ENCODE measurements at places on chromosomes 13 and 19.
A peak's percentile ranks its signal among the peaks of the same experiment; 100 is the strongest.

GRCh38 chr13:109652531-109652930 lies 133.9 kb downstream of the IRS2 start:
- no peak for DNase-seq

DNA sequence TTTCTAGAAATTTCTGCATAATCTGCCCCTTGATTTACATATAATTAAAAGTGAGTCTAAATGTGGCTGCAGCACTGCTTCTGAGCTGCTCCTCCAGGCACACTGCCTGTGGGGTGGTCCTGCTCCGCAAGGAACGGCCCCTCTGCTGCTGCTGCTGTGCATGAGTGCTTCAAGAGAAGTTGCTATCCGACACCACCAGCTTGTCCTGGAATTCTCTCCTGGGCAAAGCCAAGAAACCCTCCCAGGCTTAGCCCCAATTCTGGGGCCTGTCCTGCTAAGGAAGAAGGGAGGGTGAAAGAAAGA lies 7.5 kb upstream of the PDCD5 start:
- DNase-seq: no peak

- DNase-seq: no peak
Observed at GRCh38 chr13:31328549-31329235, 128.9 kb downstream of the B3GLCT start.

DNA sequence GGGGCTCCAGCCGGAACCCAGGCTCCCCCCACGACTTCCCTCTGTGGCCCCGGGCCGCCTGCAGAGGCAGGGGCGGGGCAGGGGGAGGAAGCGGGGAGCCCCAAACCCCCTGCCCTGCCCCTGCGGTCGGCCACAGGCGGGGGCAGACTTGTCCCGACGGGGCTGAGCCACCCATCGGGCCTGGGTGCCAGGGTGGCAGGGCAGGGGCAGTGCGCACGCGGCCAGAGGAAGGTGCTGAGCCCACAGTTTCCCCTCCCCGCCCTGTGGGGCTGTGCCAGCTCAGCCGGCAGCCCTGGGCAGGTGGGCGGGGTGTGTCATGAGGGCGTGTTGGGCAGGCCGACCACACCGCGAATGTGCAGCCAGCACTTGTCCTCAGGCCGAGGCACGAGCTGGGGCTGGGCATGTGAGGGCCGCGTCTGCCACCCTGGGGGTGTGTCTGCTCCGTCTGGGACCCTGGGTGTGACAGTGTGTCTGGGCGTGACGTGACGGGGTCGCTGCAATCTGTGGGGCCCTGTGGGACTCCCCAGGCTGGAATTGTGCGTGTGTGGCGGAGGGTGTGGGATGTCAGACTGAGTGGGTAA lies 17.7 kb downstream of the CCDC97 start:
- peak; percentile 94 for DNase-seq

- DNase-seq: peak; percentile 22
Observed at GRCh38 chr19:50046649-50047503, 21.1 kb downstream of the ZNF473 start.

DNA sequence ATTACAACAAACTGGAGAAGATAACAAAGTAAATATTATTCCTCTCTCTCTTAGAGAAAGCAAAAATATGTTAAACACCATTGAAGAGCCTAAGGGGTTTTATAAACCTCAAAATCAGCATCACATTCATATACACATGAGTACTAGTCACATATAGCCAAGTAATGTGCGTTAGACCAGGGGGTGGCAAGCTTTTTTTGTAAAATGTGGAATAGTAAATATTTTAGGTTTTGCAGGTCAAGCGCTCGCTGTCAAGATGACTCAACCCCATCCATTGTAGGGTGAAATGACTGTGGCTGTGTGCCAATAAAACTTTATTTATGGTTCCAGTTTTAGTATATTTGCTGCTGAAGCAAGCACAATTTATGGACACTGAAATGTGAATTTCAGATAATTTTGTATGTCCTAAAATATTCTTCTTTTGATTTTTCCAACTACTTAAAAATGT lies 21.7 kb downstream of the RFX2 start:
- no peak for DNase-seq

- DNase-seq: no peak
Observed at GRCh38 chr13:85241060-85241459, 558.2 kb downstream of the SLITRK6 start.

DNA sequence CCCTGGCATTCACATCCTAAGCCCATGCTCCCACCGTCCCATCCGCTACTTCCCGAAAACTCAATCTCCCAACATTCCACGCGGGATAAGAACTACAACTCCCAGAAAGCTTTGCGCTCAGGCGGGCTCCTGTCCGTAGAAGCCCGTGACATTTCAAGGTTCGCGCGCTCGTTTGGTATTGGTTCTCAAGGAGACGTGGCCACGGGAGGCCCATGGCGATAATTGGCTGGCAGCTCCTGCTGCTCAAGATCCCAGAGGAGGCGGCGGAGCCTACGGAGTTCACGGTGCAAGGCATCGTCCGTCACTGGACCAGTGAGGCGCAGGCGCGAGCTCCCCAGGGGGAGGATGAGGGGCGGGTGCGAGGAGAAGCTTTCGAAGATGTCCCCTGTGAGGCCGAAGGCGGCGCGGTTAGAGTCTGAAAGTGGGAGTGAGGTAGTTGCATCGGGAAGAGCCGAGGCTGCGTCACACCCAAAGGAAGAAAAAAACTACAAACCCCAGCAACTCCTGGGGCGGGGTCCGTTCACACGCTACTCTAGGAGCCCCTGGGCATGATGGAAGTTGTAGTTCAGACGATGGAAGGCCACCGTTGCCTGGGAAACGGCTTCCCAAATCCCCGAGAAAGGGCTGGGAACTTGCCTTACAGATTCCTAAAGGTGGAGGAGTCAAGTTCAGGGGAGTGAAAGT lies 1.2 kb upstream of the MAMSTR start:
- DNase-seq: peak; percentile 97

DNA sequence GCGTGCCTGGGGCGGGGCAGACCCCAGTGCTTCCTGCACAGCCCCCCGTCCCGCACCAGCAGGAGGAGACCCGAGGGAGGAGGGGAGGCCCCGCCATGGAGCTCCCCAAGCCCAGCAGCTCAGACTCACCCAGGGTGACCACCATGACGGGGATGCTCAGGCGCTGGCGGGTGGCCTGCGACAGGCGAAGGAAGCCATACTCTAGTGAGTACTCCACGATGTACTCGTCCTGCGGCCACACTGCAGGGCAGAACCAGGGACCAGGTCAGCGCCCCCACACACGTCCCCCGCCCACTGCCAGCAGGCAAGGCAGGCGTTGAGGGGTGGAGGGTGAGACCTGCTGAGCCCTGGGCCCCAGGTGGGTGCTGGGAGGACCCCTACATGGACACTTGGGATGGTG lies 8.6 kb downstream of the TMEM259 start:
- no peak for DNase-seq

DNA sequence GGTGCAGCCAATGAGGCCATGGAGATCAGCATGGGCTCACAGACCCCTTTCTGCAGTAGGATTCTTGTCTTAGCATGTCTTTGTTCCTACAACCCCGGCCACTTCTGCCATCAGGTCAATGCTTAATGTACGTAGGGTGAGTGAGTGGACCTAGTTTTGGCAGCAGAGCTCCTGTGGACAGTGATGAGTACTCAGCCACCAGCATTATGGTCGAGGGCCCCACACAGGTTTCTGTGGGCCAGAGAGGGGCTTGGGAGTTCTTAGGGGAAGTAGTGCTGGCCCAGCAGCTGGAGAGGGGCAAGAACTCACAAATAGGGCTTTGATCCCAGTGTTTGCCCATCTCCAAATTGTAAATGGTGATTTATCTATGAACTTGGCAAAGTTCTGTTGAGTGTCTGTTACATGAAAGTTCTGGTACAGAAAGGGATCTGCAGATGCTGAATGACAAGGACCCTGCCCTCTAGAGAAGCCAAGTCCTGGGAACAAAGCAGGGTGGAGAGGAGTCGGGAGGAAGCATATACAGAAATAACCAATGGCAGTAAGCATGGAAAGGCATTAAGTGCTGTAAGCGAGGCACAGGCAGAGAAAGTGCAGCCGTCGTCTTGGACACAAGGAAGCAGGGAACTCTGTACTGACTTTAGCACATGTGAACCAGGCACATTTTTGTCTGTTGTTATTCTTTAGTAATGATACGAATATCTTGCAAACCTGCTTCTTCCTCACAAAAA lies 185.1 kb downstream of the MTUS2 start:
- DNase-seq: no peak
